ENCODE measurements at places on chromosomes 1 and 21.

DNA sequence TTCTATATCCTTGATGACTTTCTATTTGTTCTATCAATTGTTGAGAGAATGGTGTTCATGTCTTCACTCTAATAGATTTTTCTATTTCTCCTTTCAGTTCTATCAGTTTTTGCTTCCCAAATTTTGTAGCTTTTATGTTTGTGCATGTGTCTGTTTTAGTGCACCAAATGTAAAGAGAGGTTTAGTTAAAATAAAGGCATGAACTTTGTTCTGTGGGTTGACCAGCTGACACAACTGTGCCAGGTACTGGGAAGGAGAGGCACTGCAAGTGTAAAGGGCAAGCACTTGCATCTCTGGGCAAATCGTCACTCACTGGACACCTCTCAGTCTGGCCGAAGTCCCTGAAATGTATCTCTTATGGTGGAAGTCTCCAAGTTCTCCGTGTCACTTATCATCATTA, 38.6 kb upstream of the ABCD3 start:
- no peak for DNase-seq

- DNase-seq: peak; percentile 57
Measured at GRCh38 chr1:17764591-17764990, 9.5 kb downstream of the ACTL8 start.

GRCh38 chr1:248825573-248825908, 174 bp downstream of the SH3BP5L start:
- DNase-seq: no peak

DNA sequence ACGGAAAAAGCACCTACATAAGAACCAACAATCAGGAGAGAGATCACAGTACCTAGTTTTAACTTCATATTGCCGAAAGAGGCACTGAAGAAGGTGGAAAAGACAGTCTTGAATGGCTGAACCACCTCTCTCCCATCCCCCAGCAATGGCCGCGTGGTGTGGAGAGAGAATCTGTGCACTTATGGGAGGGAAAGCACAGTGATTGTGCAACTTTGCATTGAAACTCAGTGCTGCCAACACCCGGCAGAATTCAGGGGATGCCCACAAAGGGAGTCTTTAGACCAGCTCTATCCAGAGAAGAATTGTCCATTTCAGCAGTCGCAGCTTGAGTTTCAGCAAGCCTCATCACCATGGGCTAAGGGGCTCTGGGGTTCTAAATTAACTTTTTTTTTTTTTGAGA, 186.3 kb upstream of the USP25 start:
- no peak for DNase-seq

DNA sequence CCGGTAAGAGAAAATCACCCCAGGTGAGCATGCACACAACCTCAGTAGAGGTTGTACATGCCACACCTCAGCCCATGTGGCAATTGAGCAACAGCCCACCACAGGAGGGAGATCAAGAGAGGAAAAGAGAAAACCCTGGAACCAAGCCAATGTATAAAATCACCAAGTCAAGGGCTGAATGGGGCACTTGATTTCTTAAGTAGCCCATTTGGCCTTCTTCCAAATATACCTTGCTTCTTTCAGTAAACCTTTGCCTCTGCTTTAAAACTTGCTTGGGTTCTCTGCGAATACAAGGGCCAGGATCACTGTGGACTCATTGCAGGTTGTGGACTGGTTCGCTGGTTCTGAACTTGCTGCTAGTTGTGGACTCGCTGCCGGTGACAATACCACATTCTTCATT, 1814.0 kb downstream of the PLA2G4A start:
- no peak for DNase-seq

GRCh38 chr1:157844089-157844830, 2.7 kb upstream of the CD5L start:
- no peak for DNase-seq

DNA sequence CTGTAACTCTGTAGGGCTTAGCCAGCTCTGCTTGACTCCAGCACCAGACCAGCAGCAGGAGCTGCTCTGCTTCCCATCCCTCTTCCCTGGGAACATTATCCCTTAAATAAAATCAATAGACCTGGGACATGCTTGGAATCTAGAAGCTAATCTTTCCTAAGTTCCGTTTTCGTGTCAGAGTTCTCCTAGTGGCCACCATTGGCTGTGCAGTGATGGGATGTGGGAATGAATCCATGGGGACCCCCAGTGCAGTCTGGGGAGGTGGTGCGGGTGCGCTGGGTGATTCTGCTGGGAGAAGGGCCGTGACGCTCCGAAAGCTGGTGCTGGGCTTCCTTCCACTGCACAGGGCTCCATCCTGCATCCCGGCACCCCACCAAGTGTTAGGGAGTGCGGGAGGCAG, 202.7 kb downstream of the CAMTA1 start:
- DNase-seq: no peak

DNA sequence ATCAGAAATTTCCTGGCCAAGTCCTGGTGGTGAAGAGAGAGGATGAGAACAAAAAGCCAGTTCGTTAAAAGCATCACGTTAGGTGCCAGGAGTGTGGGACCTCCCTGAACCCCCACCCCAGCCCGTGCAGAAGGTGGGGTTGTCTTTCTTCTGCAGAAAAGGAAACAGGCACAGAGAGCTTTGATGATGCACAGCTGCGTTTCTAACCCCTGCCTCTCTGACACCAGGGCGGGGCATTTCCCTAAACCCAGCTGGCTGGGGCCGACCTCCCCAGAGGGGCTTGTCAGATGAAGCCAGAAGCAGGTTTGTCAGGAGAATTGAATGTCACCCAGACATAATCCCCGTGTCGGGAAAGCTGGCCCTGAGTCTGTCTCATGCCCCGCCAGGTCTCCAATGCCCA, 189.3 kb upstream of the EDN2 start:
- DNase-seq: no peak

DNA sequence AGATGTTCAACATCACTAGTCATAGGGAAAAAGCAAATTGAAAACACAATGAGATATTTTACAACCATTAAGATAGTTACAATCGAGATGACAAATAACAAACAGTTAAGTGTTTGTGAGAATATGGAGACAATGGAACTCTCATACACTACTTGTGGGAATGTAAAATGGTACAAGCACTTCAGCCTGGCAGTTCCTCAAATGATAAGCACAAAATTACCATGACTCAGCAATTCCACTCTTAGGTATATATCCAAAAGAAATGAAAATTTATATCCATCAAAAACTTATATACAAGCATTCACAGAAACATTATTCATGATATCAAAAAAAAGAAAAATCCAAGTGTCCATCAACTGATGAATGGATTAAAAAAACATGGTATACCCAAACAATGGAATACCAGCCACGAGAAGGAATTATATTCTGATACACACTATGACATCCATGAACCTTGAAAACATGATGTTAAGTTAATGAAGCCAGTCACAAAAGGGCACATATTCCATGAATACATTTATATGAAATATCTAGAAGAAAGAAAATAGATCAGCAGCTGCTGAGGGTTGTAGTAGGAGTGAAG, 76.4 kb downstream of the EVI5 start:
- no peak for DNase-seq

DNA sequence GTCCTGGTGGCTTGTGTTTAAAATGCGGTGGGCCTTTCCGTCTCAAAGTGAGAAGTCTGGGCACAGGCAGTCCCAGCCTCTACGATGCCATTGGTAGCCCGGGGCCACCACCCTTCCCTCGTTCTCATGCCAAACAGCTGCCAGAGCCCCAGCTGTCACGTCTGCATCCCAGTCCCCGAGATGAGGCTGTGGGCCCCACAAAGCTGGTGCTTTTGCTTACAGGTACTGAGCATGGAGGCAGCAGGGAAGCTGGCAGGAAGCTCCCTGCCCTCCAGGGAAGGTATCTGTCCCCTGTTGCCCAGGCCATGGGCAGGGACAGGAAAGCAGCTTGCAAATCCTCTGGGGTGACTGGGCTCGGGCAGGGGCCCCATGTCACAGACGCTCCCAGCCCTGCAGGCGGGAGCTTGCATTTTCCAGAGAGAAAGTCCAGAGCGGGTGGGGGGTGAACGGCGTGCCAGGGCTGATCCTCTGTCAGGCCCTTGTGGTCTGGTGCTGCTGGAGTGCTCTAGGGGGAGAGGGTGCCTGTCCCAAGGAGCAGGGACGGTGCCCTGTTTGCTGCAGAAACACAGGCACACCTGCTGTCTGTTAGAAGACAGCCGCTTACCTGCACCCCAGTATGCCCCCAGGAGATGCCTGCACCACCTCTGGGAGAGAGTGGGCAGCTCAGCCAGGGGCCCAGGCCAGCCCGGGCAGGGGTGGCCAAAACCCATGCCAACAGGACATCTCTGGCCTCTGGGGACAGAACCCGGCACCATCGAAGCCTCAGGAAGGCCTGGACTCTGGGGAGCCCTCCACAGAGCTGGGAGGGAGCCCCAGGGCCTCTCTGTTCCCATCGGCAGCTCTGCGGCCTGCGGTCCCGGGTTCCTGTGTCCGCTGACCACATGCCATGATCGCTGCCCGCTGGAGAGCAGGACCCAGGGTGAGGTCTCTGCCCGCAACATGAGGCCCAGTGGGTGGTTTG, 45.9 kb downstream of the SLX9 start:
- DNase-seq: no peak

GRCh38 chr1:95223110-95223509, 10.9 kb upstream of the RWDD3 start:
- DNase-seq: no peak

- no peak for DNase-seq
Measured at GRCh38 chr1:25805863-25806225, 5.9 kb downstream of the SELENON start.

GRCh38 chr1:4647391-4647790, 7.0 kb upstream of the AJAP1 start:
- no peak for DNase-seq

DNA sequence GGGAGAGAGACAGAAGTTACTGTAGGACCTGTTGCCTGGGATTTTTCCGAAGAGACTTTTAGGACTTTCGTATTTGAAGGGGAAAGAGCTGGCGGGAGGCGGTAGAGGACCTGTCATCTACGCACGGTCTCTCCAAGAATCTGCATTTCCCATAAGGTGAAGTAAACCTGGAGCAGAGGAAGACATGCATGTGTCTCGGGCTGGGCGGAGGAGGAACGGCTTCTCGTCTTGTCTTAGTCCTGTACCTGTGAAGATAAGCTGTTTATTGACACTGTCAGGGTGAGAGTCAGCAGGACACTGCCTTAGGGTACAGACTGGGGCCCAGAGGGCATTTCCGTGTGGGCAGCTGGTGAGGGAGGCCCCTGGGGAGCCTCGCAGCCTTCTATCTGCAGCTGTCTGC, 123.4 kb upstream of the COL6A1 start:
- DNase-seq: no peak

DNA sequence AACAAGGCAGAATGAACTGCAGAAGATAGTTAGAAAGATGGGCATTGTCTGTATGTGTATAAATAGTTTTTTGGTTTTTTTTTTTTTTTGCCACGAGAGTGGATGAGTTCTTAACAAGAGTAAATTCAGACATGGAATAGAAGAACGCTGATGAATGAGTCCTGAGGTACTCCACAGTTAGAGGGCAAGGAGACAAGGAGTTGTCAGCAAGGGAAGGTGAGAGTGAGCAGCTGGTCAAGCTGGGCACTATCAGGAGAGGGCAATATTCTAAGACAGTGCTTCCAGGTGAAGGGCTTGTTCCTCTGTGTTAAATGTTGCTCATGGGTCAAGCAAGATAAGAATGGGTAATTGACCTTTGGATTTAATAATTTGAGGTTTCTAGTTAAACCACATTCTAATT, 138.6 kb upstream of the FAM78B start:
- DNase-seq: no peak

GRCh38 chr1:154765970-154766369, 104.1 kb downstream of the KCNN3 start:
- DNase-seq: no peak

DNA sequence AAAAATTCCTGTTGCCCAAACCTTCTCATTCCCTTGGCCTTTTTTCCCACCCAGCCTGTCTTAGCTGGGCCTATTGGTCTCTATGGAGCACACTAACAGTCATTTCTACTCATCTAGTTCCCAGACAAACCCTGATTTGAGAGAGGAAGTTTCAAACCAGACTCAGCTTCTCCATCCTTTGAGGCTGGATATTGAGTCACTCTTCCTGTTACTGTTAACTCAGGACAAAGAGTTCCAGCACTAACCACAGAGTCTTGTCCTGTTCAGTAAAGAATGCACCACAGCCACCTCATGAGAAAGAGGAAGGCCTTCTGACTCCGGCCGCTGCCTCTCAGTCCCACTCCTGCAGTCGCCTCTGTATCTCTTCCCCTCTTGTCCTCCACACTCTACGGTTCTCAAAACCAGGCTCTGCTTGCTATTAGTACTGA, 137.8 kb downstream of the PTPRC start:
- DNase-seq: no peak

GRCh38 chr1:9649769-9650168, 1.8 kb upstream of the PIK3CD start:
- no peak for DNase-seq

DNA sequence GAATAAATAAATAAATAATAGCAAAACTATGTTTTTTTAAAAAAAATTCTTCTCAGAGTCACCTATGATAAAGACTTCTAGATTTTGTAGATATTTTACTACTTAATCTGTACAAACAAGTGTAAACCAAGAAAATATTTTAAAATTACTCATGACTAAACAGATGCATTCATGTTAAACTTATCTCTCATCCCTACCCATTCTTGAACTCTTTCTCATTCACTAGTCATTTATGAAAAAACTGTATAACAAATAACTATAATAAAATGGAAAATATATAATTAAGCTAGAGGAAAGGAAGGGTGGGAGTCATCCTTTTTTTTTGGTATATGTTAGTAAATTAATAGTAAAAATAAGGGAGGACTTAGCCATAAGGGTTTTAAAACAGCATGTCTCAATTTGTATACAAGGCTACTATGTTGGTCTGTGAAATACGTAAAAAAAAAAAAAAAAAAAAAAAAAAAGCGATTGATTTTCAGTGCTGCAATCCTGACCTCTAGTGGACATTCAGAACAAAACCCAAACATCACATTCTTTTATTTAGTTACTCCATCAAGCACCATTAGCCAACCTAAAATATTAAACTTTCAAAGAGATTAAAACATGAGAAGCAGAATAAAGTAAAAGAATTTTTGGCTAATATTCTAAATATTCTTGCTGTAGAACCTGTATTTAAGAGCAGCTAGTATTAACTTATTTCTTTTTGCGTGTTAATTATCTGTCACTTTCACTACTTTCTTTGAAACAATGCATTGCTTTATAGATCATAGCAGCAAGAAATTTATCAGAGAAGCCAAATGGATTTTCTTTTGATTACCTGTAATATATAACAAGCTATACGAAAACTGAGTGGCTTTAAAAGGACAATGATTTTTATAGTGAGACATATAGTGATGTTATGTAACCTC, 255.8 kb upstream of the CACYBP start:
- DNase-seq: peak; percentile 22

GRCh38 chr1:151436985-151437384, 22.3 kb downstream of the POGZ start:
- no peak for DNase-seq

- no peak for DNase-seq
Measured at GRCh38 chr1:158186180-158186579, 5.5 kb downstream of the CD1D start.

DNA sequence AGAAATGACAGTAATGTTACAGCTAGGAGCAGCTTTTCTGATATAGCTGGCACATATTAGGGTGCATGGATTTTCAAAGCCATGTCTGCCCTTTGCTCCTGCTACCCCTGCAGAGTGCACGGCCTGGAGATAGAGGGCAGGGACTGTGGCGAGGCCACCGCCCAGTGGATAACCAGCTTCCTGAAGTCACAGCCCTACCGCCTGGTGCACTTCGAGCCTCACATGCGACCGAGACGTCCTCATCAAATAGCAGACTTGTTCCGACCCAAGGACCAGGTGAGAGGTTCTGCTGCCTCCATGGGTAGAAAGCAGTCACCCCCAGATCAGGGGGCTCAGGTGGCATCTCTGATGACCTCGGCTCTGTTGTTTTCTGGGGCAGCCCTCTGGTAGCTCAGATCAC, 9.8 kb downstream of the MTARC1 start:
- DNase-seq: no peak

- peak; percentile 47 for DNase-seq
Measured at GRCh38 chr1:156608981-156609380, 7.7 kb upstream of the GPATCH4 start.

All from retina (tissue), 1 donor.